Vagina (tissue), 2 donors: ENCODE measurements at places on chromosomes 4 and X. TPM values are rescaled to one million over a fixed set of nuclear protein-coding genes. Genes with fewer than 3 reads are reported as not detected.

- H3K27me3 ChIP-seq: no peaks in the 10 kb centered on the region
- no peak overlapping the region for H3K27ac ChIP-seq
- H3K4me1 ChIP-seq: no peaks in the 10 kb centered on the region
- no peak for DNase-seq
Measured at GRCh38 chr4:23324021-23324690, 565.7 kb downstream of the PPARGC1A start.

The GALNTL6 gene
- 0.74 TPM for total RNA-seq

The CPLX1 gene
- total RNA-seq: 0.98 TPM

DNA sequence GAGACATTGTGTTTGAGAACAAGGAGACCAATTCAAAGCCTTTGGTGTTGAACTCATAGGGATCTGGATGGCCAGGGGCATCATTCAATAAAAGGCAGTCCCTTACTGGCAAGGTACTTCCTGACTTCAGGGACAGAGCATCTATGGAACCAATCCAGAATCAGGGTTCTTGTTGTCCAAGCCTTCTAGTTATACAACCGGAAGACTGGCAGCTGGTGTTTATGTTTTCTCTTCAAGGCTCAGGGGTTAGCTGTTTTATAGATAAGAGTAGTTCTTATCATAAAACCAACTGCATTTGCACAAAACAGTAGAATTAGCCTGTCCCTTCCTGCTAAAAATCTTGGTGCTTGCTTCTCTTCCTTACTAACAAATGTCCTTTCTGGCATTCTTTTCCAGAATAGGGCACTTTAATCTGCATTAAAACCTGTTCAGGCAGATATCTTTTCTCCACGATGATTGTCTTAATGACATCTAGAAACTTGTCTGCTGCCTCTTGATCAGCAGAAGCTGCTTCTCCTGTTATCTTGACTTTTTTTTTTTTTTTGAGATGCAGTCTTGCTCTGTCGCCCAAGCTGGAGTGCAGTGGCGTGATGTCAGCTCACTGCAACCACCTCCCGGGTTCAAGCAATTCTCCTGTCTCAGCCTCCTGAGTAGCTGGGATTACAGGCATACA lies 38.4 kb upstream of the ARHGEF6 start:
- no peak overlapping the region for H3K27ac ChIP-seq
- no peak overlapping the region for H3K4me3 ChIP-seq
- H3K36me3 ChIP-seq: no peaks in the 10 kb centered on the region
- H3K4me1 ChIP-seq: no peaks in the 10 kb centered on the region
- DNase-seq: no peak

- H3K27ac ChIP-seq: no peak overlapping the region
- no peaks in the 10 kb centered on the region for H3K36me3 ChIP-seq
- DNase-seq: no peak
- H3K27me3 ChIP-seq: no peaks in the 10 kb centered on the region
Measured at GRCh38 chr4:16123356-16124084, 39.7 kb upstream of the PROM1 start.

- no peak for DNase-seq
- no peaks in the 10 kb centered on the region for H3K36me3 ChIP-seq
- no peaks in the 10 kb centered on the region for H3K27me3 ChIP-seq
- peak overlapping the region; percentile 61 for H3K4me3 ChIP-seq
- H3K27ac ChIP-seq: peak overlapping the region; percentile 98
Measured at GRCh38 chr4:112637552-112637866, 566 bp downstream of the LARP7 start.

The FAT4 gene
- total RNA-seq: 9.8 TPM

The ETDB gene
- total RNA-seq: not detected

DNA sequence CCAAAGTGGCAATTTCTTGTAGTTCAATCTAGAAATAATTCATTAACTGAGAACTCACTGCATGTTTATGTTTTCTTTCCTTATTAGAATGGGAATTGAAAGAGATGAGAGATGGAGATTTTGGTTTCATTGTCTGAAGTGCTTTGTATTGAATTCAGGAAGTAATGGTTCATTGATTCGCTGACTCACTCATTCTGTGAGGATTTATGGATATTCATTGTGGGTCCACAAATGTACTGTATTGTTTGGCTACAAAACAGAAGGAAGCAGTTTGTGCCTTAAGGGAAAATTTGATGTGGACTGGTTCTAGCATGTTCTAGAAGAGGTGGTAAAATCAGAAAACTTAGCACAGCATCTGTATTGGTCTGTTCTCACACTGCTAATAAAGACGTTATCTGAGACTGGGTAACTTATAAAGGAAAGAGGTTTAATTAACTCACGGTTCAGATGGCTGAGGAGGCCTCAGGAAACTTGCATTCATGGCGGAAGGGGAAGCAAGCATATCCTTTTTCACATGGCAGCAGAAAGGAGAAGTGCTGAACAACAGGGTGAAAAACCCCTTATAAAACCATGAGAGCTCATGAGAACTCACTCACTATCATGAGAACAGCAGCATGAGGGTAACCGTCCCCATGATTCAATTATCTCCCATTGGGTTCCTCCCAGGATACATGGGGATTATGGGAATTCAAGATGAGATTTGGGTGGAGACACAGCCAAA lies 132.3 kb upstream of the VCX3A start:
- DNase-seq: no peak
- H3K4me1 ChIP-seq: no peaks in the 10 kb centered on the region
- no peaks in the 10 kb centered on the region for H3K36me3 ChIP-seq
- no peak overlapping the region for H3K4me3 ChIP-seq

The DCAF12L2 gene
- total RNA-seq: not detected

DNA sequence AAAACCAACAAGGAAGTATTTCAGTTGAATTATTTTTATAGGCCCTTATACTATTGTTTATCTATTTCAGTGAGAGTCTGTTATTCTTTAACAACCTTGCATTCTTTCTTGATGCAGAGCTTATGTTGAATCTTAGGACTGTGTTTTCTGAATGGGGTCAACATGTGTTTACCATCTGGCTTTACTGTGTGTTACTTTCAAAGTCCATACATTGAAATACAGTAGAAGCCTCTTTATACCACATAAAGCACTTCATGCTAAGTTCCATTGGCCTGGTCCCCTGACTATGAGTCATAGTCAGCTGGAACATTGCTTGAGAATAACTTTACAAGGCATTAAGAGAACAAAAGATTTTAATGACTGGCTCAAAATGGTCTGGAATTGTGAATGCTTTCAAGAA lies 152.6 kb downstream of the GASK1B start:
- no peaks in the 10 kb centered on the region for H3K36me3 ChIP-seq
- no peak overlapping the region for H3K4me3 ChIP-seq
- no peak for DNase-seq
